ENCODE measurements at places on chromosomes 3 and 15.

DNA sequence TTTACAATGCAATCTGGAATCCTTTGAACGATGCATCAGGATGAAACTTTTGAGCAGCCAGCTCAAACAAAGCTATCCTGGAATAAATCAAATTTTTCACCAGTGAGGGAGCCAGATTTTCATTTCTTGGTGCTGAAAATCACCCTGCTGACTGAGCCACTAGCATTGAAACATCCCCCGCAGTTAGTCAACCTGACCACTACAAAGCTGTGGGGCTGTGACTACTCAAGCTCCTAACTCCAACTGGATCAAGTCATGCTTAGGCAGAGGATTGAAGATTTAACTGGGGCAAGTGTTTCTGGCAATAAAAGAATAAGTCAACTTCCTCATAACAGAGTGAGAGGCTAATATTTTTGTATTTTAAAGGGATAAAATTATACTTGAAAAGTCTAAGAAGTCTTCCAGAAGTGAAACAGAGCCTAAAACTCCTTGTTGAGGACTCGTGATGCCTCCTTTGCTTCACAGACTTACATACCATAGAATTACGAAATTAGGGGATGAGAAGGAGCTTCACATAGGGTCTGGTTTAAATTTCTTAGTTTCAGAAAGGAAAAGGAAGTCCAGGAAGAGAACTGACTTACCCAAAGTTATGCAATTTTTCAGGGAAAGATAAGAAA, 177.8 kb downstream of the SERPINI1 start:
- no peak for DNase-seq

GRCh38 chr3:160400030-160400701, 716 bp downstream of the SMC4 start:
- peak; percentile 29 for DNase-seq

- no peak for DNase-seq
These were observed 1.1 kb downstream of the GASK1A start for GRCh38 chr3:42980209-42980608.

DNA sequence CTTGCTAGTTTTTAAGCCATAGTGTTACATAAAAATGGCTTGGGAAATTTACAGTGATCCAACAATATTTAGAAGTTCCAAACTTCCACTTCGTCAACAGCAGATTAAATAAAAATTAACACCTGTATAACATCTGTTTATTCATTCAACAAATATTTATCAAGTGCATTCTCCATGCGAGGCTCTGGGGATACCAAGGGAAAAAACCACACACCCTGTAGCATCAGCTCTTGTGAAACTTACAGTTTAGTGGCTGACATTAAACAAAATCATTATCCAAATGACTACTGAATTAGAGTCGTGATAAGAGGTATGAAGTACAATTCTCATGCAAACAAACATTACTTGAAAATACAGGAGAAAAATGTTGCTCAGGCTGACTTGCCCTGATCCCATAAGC, 122.9 kb downstream of the DLG1 start:
- no peak for DNase-seq

- no peak for DNase-seq
These were observed 200.0 kb upstream of the UBE2E2 start for GRCh38 chr3:23002836-23003732.

DNA sequence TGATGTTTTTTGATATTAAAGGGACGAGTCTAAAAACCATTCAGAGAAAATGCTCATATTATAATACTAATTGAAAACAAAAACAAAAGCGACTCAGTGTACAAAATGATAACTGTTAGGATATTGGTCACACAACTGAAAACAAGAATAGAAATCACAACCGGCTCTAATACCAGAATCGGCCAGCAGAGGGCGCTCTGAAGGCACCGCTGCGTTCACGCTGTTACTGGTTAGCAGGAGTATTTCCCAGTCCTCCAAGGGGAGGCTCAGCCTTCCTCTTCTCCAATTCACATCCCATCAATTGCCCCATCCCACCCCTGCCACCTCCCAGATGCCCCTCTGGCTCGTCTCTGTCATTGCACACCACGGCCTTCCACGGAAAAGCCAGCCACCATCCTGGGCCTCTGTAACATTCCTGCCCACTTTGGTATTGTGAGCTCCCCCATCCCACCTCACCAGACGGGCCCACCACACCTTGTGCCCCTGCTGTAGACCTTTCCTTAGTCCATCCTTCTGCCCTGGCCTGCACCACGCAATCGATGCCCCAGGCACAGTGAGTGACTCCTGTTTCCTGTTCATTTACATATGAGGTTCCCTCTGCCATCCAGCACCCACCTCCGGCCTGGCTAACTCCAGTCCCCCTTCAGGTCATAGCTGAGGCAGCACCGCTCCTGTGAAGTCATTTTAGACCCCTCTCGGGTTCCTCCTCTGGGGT, 8.5 kb downstream of the FAM107A start:
- peak; percentile 89 for DNase-seq

DNA sequence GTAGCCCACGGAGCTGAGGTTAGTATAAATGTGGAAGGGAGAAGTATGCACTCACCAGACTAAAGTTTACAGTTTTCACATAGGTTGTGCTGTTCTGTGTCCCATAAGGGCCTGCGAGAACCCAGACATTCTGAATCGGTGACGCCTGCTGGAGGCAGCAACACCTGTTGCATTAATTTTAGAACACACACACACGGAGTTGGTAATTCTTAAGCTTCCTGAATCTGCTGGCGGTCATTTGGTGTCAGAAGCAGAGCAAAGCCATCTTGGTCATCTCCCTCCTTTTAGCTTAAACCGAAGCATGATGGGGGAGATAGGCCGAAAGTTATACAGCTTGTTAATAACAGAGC, 41.1 kb upstream of the AP3B2 start:
- no peak for DNase-seq

DNA sequence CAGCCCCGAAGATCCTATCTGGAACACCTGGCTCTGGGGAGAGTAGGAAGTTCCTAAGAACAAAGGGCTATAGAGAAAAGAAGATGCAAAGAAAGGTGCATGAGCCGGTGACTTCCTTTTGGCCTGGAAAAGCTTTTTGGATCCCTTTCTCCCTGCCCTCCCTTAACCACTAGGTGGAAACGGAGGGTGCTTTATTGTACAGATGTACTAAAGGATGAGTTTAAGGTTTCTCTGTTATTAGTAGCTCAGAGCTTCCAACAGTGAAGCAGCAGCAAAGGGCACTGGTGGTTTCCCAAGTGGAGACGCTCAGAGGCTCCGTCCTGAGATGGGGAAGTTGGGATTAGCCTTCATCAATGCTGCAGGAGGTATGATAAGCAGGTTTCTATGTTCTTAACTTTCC, 5.9 kb upstream of the ADGRG7 start:
- DNase-seq, result no peak

- no peak for DNase-seq
These were observed 92.0 kb downstream of the FBN1 start for GRCh38 chr15:48553559-48553958.

GRCh38 chr15:52789601-52790168, 451 bp downstream of the ONECUT1 start:
- DNase-seq, result no peak

DNA sequence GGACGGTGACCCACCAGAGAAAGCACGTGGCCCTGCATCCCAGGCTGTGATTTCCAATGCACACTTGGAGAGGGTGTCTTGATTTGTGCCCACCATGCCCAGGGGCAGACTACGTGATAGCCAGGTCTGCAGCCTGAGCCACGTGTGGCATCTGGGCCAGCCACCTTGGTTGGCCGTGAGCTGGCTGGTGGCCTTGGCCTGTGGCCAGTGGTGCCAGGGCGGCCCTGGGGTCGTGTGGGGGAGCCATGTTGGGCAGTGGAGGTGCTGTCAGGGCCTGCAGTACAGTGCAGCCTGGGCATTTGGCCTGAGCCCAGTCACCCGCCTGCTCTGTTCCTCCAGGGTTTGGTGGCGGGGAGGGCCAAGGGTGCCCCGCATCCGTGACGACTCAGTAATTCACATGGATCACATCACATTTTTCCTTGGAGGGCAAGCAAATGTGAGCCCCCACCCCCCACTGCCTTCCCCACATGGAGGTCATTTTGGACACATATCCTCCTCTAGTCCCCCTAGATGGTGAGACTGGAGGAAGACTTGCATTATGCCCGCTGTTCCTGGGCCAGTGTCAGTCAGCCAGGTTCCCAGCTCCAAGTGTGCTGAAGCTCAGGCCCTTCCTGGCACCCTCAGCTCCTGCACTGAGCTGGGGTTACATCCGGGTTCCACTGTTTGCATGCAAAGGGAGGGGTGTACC, 201.4 kb downstream of the UBE3A start:
- DNase-seq, result no peak

DNA sequence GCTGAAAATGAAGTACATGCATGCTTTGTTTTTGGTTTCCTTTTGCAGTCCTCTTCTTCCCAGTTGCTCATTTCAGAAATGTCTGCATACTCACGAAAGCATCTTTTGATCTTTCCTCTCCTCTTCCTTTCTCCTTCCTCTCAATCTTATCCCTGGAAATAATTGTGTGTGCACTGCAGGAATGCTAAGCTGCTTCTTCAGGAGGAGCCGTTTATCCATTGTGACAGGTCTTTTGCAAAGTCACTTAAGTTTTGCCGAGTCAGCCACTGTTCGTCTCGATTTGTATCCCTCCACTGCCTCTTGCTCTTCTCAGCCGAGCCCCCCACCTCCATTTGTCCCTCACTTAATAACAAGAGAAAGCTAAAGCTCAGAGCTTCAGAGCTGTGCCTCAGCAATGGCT, 597.6 kb downstream of the AGBL1 start:
- no peak for DNase-seq

DNA sequence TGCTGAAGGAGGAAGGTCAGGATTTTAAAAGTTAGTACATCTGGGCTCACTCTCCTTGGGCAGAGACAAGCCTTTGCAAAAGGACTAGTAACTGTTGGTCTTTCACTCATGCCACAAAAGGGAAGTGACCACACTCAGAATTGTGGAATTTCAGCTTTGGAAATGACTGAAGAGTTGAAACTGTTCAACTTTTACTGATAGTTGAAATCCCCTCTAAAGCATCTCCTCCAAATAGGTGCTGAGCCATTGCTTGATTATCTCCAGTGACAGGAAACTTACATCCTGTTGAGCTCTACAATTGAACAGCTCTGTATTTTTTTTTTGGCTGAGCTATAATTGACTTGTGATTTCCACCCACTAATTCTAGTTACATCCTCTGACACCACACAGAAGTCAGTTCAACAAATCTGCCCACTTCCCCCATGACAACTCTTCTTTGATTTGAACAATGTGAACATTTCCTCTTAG, 254.8 kb upstream of the TPRG1 start:
- DNase-seq, result no peak

DNA sequence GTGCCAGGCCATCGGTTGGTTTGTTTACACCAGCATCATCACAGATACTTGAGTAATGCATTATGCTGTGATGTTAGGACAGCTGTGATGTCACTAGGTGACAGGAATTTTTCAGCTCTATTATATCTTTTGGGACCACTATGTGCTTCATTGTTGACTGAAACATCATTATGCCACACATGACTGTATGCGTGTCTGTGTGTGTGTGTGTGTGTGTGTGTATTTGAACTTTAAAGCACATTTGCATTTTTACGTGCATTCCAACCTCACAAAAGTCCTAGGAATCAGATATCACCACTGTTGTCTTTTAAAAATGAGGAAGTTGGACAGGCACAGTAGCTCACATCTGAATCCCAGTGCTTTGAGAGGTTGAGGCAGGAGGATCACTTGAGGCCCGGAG, 223.0 kb downstream of the TBL1XR1 start:
- DNase-seq, result no peak

DNA sequence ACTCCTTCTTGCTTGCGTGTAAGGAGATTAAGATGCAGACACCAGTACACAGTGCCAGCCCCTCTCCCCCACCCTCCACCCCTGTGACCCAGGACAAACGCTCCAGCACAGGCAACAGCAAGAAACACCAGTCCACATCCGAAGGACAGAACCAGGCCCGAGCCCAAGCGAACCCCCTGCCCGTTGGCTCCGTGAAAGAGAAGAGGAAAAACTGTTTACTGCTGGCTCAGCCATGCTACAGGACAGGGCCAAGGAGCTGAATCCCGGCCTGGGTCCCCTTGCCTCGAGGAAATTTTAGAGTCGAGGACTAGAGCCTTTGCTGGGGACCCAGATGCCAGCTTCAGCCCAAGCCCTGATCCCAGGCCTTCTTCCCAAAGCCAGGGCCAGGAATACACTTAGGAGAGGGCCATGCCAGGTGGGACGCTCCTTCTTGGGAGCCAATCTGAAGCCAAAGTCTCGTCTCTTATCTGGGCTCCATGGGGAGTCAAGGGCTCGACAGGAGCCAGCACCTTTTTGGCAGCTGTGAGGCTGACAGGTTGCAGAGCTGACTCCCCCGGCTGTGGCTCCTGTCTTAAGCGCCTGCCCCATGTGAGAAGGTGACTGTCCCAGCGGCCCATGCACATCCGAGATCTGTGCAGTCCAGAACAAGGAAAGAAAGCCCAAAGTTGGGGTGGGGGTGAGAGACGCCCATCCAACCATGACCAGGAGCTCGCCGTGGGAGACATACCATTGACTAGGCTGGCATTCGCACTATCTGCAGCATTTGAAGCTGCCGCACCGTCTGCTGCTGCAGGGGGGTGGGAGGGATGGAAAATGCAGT, 63.8 kb upstream of the SEC13 start:
- DNase-seq, result no peak

DNA sequence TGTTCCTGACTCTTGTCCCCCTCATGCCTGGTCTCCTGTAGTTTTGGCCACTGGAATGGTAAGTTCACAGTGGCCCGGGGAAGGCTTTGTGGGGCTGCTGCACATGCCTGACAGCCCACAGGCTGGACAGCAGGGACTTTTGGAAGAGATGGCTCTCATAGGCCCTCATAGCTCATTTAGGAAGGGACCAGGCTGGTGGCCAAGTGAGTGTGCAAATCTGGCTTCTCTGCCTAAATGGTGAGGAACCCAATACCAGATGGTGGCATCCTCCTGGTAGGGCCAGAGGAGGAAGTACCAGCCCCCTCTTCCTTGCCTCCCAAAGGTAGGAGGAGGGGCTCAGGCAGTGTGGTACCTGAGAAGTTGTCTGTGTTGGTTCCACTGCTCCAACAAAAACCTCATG, 25.6 kb downstream of the ALPK3 start:
- no peak for DNase-seq

Data from omental fat pad (tissue), 4 donors.